ENCODE measurements at places on chromosomes 2 and 18.

- no peak for DNase-seq
Observed at GRCh38 chr2:181466661-181467576, 9.7 kb downstream of the ITGA4 start.

GRCh38 chr2:105449076-105449475 lies 50.2 kb upstream of the FHL2 start:
- DNase-seq: no peak

DNA sequence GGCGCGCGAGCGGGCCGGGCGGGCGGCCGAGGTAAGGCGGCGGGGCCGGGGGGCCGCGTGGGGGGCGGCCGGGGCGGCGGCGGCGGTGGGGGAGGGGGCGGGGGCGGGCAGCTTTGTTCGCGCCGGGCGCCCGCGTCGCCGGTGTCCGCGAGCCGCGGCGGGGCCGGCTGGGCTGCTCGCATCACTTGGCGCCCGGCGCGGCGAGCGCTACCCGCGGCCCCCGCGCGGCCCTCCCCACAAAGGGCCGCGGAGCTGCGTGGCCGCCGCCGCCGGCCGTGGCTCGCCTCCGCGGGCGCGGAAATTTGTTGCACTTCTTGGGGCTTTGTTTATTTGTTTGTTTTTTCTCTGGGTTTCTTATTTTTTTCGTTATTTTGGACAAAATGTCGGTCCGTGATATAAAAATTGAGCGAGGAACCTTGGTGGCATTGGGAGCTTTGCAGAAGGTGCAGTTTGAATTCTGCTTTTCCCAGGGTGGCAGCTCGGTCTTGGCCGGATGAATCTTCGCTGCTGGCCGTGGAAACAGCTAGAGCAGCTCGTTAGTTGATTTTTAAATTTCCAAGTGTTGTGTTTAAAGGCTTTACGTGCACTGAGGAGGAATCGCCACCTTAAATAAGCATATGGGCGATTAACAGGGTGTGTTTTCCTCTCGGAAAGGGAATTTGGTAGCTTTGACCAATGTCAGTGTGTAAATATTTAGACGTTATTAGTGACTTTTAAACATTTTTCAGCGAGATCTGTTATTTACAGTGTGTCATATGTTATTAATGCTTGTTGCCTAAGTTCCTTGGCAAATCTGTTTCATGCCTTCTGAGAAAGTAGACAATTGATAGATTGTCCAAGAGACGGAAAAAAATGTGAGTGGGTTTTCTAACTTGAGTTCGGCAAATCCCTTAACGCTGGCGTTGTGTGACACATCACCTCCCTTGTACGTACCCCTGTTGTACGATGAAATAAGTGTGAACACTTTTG lies 822 bp downstream of the UBE2E3 start:
- no peak for DNase-seq

- no peak for DNase-seq
Observed at GRCh38 chr18:10340821-10341220, 113.6 kb upstream of the APCDD1 start.

DNA sequence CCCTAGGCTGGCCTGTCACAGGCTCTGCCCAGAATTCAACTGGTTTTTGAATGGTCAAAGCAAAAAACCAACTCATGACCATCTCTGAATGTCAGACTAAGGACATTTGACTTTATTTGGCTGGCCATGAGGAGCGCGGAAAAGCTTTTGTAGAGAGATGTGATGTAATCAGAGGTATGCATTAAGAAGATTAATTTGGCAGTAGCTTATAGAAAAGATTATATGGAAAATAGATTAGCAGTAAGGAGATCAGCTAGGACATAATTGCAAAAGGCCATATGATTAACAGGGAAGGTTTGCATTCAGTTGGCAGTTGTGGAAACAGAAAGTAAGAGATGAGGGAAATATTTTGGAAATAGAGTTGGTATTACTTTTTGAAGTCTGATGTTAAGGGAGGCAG lies 12.3 kb upstream of the TTR start:
- DNase-seq: no peak

GRCh38 chr2:72143441-72144273 lies 4.0 kb downstream of the CYP26B1 start:
- no peak for DNase-seq

DNA sequence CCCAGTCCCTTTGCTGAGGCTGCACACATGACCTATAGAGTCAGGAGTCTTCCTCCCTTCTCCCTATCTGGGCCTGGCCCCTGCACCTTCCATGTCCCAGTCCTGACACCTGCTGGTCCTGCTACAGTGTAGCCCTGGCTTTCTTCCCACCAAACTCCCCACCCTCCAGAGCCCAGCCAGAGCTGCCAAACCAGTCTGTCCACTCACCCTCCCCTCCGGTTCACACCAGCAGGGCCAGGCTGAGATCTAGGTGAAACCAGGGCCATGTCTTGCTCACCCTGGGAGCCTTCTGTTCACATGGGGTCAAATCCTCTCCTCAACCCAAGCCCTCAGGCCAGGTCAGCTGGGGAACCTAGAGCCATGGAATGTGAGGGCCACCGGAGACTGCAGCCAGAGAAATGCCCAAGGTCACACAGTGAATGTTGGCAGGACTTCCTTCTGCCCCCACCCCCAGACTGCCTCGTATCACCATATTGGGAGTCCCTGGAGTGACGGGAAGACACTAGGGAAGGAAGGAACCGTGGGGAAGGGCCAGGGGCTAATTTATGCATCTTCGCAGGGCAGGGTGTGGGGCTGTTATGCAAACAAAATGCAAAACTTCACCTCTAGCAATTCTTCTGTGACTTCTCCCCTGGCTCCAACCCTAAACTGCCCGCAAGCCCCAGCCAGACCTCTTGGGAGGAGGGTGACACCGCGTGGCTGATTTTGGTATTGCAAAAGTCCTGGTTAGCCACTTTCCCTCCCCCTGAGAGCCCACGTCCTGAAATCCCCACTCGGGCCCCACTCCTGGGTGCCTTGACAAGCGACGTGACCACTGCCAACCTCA lies 14.6 kb downstream of the TNS1 start:
- DNase-seq: no peak

- peak; percentile 40 for DNase-seq
Observed at GRCh38 chr2:133633881-133634409, 65.7 kb upstream of the NCKAP5 start.

GRCh38 chr2:121521359-121521758 lies 9.3 kb upstream of the RNU4ATAC start:
- no peak for DNase-seq

DNA sequence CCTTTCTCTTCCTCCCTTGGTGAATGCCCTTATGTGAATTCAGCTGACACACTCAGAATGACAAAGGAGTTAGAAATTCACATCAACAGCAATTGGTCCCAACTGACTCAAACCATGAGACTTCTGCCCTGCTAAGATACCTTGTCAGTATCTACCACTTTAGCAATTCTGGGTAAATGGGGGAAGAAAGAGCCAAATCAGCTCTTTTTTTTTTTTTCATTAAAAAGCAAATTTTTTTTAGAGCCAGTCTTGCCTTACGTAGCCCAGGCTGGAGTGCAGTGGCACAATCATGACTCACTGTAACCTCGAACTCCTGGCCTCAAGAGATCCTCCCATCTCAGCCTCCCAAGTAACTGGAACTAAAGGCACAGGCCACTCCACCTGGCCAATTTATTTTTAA lies 1.7 kb upstream of the PPP4R1 start:
- DNase-seq: no peak

DNA sequence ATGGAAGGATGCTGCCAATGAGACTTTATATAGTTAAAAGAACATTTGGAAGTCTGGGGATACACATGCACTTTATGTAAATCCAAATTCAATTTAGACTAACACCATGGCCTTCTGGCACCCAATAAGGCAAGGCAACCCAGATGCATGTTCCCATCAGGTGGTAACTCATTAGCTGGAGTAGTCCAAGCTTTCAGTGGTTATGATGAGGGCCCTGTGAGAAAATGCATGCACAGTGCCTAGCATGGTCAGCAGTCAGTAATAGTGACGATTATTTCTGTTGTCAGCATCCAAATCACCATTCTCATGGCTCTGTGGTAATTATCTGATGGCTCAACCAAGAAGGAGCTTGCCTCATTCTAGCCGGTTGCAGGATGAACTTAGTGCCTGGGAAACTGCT lies 70.3 kb upstream of the CTLA4 start:
- DNase-seq: no peak

DNA sequence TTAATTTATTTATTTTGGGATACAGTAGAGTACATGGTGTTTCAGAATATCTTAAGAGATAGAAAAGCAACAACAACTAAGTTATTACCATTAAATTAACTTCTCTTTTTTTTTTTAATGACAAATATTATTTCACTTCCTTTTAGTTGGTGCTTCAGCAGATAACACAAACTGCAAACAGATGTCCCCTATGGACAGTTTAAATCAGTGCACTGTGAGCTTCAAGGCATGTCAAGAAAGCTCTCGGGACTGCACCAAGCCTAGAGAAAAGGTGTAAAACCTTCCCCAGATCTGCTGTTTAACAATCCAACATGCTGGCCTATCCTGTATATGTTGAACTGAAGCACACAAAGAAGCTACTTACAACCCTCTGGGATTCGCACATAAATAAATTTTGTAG lies 122.7 kb downstream of the TCF4 start:
- DNase-seq: no peak

GRCh38 chr2:96655526-96655925 lies 13.0 kb downstream of the FER1L5 start:
- no peak for DNase-seq

DNA sequence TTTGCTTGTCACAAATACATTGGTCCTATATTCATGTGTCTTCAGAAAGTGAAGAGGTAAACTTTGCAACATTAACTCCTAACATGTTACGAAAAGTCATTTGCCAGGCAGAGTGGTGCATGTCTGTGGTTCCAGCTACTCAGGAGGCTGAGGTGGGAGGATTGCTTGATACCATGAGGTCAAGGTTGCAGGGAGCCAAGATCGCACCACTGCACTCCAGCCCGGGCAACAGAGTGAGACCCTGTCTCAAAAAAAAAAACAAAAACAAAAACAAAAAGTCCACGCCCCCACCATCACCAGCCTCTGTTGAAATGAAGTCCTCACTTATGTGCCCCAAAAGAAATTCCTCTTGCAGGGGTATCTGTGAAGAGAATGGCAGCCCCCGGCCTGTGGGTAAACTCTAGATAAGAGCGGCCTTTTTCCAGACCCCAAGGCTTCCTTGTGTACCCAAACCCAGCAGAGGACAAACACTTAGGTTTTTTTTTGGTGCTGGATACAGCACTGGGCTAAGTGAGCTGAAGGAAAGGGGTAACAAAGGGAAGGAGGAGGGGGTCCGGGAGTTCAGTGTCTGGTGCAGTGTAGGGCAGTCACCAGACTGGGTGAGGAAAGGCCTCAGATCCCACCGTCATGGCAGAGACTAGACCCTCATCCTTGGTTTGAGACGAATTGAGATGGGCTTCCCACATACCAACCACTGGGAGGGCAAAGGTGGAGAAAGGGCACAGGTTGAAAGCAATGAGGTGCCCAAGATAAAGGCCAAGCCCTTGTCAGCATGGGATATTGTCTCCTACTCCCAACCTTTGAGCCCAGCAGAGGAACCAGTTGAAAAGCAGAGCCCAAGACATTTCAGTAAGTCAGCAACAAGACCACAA lies 19.2 kb downstream of the HSPD1 start:
- DNase-seq: no peak

DNA sequence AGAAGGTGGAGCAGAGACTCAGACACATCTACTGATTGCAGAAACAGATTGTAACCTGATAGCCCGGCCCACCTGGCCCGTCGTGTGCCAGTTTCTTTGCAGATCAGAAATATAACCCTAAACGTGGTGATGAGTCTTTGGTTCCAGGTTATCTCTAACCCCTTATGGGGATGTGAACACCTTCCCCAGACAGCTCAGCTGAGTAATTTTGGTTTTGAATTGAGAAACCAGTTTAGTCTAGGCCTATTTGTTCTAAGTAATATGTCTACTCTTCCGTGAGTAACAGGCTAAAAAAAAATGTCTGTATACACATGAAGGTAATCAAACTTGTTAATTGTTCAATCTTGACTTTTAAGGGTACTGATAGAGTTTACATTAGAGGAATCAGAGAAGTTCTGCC lies 35.7 kb downstream of the RASGRP3 start:
- no peak for DNase-seq

DNA sequence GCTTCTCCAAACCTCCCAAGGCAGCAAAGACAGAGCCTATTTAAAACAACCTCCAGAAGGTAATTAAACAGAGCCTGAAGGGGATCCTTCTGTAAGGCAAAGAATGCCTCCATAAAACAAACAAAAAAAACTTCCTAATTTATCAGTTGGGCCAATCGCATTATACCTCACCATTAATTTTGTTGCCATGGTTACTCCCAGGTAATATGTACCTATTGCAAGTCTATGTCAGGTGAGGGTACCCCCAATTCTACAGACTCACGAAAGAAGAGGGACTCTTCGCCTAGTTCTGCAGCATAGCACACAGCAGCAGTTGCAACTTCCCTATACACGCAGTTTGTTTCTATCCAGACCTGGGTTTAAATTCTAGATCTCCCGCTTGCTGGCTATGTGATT lies 38.8 kb downstream of the SFXN5 start:
- no peak for DNase-seq

- no peak for DNase-seq
Observed at GRCh38 chr18:42052122-42052708, 97.2 kb downstream of the PIK3C3 start.

GRCh38 chr2:217331523-217332416 lies 471.9 kb upstream of the TNP1 start:
- DNase-seq: peak; percentile 45

DNA sequence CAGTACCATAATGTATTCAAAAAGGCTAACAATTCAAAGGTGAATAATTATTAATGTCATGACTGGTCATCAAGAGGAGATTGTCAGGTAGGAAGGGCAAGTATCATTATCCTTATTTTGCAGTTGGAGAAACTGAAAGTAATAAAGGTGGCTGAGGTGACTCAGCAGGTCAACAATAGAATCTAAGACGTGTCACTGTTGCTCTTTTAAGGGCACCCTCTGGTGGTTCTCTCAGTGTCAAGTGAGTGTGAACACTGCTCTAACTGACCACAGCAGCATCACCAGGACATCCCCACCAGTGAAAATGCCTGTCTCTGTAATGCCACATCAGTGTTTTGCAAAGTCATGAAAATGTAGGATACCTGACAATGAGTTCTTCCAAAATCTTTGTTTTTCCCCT lies 69.7 kb downstream of the DCC start:
- DNase-seq: no peak
